HFF-Myc (cell line): ENCODE measurements at places on chromosomes 6 and 20.

- DNase-seq, result peak; percentile 85
These were observed 9.5 kb downstream of the NT5E start for GRCh38 chr6:85459224-85459901.

DNA sequence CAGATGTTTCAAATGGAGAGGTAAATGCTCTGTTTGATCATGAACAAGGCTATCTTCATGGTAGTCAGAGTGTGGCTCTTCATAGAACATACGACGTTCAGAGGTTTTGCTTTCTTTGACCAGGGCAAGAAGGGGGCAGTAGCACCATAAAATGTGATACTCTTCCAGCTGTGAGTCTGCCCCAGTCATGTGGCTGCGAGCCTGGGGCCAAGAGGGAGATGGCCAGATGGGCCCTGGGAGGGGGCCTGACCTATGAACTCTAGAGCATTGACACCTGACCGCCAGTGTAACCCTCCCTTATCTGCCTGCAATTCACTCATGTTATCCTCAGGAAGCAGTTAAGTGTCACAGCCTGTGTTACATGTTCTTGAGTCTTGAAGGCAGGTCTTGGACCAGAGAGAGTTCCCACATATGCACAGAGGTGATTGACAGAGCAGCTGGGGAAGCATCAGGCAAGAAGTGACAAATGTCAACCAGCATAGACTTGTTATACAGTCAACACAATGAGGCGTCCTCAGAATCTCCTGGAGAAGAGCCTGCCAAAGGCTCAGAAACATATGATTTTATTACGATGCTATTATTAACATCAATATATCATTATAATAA, 55.0 kb downstream of the SCML4 start:
- DNase-seq, result no peak

GRCh38 chr6:63268574-63268973, 51.2 kb downstream of the LGSN start:
- DNase-seq, result no peak

- DNase-seq, result no peak
These were observed 141.3 kb upstream of the CENPW start for GRCh38 chr6:126198631-126199030.

- DNase-seq, result no peak
These were observed 31.2 kb downstream of the OR14J1 start for GRCh38 chr6:29332676-29333075.

DNA sequence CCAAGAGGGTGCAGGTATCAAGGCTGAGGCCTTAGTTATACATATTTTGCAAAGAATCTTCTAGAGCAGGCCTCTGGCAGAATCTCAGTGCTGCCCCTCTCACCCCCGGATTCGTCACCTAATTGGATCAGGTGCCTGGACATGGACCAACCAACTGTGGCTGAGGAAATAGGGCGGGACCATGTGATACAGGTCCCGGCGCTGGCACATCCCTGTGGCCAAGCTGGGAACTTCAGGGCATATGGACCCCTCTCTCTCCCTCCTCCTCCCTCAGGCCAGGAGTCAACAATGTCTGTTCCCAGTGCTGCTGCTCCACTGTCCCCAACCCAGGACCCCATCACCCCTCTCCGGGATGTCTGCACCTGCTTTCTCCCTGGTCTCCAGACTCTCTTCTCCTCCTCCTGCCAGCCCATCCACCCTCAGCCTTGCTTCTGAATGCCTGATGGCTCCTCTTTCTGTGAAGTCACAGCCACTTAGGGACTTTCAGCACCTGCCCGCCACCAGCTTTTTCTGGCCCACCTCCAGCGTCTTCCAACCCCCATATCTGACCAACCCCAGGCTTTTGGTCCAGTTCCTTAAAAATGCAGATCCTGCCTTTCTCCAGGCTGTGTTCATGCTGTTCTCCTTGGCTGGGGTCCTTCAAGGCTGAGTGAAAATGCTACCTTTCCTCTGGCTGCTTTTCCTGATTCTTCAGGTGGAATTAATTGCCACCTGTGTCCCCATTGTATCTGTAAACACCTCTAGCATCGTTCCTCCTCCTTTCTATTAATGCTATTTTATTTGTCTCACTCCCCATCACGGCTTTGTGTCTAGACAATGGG, 19.0 kb upstream of the MLN start:
- no peak for DNase-seq

DNA sequence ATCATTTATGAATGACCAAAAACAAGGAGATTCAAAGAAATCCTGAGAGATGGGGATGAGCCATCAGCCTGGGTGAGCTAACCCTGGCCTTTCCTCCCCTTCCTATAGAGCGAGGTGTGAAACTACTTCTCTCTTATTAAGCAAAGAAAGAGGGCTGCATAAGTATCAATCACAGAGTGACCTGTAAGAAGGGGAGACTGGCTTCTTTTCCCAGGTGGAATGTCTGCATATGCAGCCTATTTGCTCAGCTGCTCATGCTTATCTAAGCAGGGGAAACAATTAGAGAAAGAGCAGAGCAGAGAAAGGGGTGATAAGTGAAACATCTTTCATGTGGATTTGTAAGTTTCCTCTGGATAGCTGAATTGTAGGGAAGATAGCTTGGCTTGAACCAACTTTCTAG, 160.0 kb downstream of the PKHD1 start:
- DNase-seq, result no peak

DNA sequence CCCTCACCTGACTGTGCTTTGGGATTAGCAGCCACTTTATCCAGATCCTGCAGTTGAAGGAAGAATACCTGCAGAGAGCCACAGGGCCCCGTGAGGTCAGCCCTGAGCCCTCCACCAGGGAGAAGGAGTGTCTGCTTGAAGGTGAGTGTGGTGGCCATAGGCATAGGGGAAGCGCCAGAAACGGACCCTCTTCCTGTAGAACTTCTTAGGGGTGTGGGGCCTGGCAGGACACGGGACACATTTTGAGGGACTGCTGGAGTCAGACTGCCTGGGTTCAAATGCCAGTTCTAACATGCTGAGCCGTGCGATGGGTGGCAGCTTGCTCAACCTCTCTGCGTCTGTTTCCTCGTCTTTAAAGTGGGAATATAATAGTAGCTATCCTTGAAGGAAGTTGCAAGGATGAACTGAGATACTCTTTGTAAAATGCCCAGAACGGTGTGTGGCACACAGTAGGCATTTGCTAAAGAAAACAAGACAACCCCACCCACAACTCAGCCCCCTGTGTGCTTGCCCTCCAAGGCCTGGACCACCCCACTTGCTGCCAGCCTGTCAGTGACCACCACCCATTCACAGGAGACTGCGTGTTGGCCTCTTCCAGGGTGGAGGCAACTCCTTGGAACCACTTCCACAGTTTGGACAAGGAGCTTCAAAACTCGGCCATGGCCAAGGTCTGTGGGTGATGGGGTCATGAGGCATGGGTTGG, 4.8 kb upstream of the BAK1 start:
- DNase-seq, result no peak

GRCh38 chr20:62487561-62488354, 12.0 kb upstream of the GATA5 start:
- no peak for DNase-seq

DNA sequence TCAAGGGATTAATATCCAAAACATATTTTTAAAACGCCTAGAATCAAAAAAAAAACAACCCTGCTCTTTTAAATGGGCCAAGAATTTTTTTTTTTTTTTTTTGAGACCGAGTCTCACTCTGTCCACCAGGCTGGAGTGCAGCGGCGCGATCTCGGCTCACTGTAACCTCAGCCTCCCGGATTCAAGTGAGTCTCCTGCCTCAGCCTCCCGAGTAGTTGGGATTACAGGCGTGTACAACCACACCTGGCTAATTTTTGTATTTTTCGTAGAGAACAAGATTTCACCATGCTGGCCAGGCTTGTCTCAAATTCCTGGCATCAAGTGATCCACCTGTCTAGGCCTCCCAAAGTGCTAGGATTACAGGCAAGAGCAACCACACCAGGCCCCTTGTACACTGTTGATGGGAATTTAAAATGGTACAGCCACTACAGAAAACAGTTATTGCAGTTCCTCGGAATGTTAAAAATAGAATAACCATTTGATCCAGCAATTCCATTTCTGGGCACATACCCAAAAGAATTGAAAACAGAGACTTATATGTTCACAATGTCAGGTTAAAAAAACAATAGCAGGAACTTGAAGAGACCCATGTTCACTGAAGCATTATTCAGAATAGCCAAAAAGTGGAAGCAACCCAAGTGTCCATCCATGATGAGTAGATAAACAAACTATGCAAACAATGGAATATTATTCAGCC, 3.1 kb upstream of the MYL9 start:
- DNase-seq, result no peak

GRCh38 chr6:37155394-37156312, 14.3 kb upstream of the PIM1 start:
- DNase-seq, result no peak

DNA sequence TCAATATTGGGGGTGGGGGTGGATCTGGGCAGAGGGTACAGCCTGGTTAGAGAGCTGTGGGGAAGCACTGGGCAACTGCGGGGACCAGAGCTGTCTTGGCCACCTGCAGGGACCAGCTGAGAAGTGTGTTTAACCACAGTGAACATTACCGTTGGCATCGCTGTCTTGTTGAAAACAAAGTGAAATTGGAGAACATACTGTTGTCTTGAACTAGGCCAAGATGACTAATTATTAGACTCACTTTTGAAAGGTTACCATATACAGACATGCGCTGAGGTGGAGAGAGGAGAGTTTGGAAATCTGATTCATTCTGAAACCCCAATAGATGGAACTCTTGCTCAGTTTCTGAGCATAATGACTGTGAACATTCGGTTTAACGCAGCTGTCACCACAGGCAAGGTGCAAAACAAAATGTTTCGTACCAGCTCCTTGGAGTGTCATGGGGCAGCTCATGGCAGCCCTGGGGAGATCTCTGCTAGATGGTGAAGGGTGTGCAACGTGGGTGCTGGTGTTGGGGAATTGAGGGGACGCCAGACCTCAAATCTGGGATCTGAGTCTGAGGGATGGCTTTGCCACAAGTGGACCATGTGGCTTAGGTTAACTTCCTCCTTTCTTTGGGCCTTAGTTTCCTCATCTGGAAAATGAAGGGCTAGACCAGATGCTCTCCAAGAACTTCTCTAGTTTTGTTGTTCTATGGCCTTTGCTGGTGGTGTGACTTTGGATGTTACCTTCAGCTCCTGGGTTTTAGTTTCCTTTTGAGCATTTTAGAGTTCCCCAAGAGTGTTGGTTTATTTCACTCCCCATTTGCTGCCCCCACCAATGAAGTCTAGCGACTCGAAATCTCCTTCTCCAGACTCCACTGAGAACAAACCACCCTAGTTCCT, 24.6 kb upstream of the GTSF1L start:
- peak; percentile 51 for DNase-seq

DNA sequence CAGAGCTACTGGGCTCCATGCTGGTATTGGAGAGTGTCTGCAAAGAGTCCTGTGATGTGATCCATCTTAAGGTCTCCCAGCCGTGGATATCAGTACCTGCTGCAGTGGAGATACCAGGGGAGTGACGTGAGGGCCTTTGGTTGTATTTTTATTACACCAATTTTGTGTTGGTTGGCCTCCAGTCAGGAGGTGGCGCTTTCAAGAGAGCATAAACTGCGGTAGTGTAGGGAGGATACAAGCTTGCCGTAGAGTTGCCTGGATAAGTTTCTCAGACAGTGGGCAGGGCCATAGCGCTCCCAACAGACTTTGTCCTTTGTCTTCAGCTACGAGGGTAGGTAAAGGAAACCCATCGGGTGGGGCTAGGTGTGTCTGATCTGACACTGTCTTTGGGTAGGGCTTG, 113.0 kb upstream of the CEP162 start:
- no peak for DNase-seq

- DNase-seq, result no peak
These were observed 134.2 kb downstream of the CEP57L1 start for GRCh38 chr6:109229536-109229935.

DNA sequence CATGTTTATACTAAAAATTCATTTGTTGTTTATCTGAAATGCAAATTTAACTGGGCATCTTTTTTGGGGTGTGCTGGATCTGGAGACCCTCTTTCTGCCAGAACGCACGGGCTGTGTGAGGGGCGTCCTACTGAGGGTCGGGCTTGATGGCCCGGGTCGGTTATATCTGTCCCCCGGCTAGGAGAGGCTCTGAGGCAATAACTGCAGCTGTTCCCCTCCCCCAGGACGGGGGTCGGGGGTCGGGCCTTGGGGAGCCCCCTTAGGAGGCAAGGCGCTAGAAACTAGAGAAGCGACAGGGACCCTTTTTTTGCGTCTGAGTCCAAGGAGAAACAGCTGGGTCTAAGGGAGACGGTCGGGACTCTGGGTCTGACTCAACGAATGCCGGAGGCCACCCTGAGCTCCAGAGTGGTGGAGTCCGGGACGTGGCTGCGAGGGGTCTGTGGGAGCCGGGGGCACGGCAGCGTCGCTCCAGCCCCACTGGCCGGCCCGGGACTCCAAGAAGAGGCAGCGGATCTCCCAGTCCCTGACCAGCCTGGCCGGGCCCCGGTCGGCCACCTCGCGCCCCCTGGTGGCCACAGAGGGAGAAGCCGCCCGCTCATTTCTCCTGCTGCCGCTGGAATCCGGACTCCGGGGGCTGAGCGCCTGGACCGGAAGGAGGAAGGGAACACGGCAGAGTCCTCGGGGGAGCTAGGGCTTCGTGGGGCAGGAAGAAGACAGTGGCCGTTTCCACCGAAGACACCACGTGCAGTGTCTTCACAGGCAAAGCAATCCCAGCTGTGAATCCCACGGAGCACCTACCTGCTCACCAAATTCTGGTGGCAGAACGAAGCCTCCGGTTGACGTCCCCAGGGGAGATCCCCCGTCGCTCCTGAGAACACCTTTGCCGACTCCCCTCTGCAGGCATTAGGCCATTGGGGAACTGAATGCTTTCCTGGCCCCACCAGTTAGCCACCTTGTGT, 24.0 kb upstream of the SCML4 start:
- peak; percentile 40 for DNase-seq

DNA sequence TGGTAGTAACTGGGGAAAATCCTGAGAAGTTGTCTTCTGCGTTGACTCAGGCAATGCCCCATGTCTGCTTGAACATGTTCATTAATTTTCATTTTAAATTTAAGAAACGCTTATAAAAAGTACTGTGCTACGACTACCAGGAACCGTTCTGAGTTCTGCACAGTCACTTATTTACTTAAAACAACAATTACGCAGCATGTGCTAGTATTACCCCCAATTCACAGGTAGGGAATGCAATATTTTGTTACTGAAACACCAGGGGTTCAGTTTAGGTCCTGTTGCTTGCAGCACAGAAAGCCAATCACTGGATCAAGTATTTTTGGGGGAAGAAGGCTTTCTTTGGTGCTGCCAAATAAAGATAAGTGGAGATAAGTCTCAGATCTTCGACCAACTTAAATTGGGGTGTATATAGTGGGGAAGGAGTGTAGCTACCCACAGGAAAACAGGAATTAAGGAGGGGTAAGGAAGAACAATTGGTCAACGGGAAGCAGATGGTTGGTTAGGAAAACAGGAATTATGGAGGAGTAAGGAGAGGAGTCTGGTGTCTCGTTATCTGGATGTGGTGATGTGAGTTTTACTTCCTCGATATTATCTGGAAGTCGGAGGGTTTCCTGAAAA, 5.2 kb upstream of the LRP11 start:
- DNase-seq, result no peak

- no peak for DNase-seq
These were observed 23.8 kb downstream of the LY86 start for GRCh38 chr6:6612308-6612707.

GRCh38 chr6:85703406-85703805, 60.7 kb upstream of the SYNCRIP start:
- DNase-seq, result no peak
